Stimulated activated CD4-positive, alpha-beta T cell treated with anti-CD3 and anti-CD28 coated beads, Interleukin-1b, Interleukin-23, amount 100 ng/mL, for 1 hour (primary cell): ENCODE measurements at places on chromosomes 13 and 19.

DNA sequence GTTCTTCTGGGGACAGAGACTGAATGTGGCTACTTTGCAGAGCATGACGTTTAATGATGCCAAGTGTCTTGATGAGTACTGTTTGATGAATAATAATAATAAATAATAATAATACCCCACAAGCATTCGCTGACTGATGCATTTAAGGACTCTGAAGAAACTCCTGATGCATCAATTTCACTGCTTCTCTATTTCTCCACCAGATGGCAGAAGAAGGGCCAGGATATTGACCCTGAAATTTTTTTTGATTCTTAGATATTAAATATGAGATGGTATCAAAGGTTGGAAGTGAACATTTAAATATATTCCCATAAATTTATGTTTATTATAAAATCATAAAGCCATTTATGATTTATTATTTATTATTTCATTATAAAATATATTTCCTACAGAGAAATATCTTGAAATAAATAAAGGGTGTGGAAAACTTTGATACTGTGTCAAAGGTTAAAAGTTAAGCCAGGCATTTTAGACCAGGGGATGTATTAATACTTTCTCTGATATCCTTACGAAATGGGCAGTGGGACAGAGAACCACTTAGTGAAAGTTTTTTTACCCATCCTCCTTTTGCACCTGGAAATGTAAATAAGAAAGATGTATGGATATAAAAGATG, 170.9 kb downstream of the LACC1 start:
- no peak for DNase-seq

GRCh38 chr13:78636495-78636894, 22.5 kb downstream of the OBI1 start:
- no peak for DNase-seq

DNA sequence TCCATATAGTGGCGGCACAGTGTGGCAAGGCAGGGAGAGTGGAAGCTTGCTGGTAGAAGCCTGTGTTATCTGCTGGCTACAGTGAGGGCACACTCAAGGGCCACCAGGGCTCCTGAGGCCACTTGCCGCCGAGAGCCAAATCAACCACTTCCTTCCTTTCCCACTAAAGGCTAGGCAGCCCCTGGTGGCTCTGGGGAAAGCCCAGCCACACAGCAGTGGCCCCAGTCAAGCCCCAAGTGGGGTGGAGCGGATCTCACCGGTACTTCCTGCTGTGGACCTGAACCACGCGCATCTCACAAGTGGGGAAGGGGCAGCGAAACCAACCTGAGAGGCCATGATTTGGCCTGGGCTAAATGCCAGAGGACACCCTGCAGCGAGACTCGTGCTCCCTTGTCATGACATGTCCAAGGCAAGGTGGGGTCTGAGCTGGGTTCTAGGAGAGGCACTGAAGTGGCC, 21.9 kb upstream of the SLC35E1 start:
- no peak for DNase-seq

- no peak for DNase-seq
Observed at GRCh38 chr19:31121501-31121900, 227.7 kb downstream of the TSHZ3 start.

GRCh38 chr19:57850553-57851017, 926 bp downstream of the ZNF587 start:
- no peak for DNase-seq

DNA sequence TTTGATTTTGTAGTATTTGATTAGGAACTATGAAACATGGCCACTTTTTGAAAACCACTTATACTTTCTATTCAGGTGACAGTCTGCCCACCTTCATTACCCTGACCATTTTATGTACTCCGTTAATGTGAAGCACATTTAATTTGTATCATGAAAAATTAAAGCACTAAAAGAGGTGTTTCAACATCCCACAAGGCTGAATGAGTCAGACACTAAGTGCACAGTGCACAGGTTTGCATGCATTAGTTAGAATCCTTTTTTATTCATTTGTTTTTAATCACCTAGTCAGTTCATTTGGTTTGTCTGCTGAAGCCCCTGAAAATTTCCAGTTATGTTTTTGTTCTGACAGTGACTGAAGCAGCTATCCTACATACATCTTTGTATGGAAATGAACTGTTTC, 271.0 kb downstream of the SLITRK5 start:
- no peak for DNase-seq

DNA sequence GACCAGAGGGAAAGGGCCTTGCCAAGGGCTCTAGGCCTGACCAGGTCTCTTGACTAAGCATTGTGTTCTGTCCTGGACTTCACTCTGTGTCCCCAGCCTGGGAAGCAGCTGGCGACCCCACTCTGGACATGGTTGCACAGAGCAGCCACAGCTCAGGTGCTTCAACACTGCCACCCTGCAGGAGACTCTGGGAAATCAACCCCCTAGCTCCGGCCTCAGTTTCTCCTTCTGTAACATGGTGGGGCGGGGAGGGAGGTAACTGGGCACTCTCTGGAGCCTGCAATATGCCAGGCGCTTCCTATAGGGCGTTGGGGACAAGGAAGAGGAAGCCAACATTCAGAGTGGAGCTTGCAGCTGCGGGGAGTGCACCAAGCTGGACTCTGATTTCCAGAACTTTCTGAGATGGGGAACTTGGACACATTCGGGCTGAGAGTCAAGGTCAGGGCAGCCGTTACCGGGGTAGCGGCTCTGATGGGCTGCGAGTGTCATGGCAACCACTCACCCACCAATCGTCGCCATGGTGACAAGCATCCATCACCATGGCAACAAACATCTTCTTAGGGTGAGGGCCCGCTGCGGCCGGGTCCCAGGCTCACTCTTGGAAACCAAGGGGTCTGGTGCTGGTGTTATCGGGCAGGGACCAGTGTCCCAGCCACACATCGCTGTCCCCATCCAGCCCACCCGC, 12.8 kb downstream of the F2RL3 start:
- DNase-seq: no peak
